ENCODE measurements at places on chromosomes 7 and 10.
A peak's percentile ranks its signal among the peaks of the same experiment; 100 is the strongest.

DNA sequence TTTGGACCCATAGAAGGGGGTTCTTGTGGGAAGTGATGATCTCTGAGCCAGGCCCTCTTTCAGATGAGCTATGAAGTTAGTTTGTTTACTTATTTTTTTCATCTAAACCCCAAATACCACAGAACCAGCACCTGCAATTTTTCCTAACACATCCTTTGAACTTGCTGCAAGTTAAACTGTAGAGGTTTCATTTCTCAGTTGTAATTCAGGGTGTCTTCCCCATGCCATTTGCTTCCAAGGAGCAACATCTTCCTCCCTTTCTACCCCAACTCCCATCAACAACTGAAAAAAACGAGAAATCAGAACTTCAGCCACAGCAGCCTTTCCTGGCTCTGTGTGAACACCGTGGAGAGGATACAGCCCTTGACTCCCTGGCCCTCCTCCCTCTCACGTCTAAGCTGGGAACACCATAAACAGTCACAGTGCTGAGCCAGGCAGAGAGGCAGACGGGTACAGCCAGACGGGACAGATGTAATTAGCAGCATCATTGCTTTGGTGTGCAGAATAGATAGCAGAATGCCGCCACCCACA, 63.6 kb downstream of the RGS10 start:
- DNase-seq = peak; percentile 51

DNA sequence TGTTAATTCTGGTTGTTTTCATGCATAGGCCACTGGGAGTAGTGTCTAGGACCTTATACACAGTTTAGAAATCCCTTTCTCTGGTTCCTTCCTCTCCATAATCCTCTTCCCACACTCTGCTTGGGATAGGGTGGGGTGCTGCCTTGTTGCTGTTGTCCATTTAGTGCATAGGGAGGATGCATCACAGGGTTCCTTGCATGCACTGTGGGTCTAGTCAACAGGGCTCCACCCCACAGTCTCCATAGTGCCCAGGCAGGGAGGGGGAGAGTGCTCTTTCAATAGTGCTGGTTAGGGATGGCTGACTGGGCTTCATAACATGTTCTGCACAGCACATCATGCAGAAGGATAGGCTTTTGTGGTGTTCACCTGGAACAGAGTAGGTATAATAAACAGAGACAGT, 81.1 kb downstream of the ARHGAP12 start:
- no peak for DNase-seq

DNA sequence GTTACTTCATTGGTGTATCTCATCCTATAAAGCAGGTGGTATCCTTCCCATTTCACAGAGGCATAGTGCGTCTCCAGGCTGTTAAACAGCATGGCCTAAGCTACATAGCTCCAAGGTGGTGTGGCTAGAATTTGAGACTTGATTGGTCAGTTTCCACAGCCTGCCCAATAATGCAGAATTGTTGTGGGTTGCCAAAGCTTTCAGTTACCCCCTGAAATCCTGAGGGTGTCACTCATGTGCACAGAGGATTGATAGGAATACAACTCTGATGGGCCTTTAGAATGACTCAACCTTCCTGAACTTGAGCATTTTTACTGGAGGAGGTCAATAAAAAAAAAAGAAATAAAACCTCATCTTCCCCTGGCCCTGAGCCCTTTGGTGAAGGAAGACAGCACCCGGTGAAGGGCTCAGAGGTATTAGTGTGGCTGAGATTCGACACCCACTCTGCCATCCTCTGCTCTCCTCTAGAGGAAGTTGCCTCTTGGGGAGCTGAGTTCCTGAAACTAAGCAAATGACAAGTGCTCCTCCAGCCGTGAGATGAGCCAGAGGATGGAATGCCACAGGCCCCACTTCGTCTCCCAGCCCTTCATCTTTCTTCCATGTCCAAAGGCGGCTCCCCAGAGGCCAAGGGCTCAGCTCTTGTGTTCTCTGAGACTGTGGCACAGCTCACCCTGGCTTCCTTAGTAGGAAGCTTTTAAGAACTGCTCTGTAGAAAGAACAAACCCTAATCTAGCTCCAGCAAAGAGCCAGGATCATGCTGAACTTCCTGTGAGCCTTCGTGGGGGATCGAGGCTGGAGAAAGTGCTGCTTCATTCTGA, 1.0 kb downstream of the ACSL5 start:
- no peak for DNase-seq

- no peak for DNase-seq
These were observed 113.6 kb downstream of the OAT start for GRCh38 chr10:124305131-124305530.

DNA sequence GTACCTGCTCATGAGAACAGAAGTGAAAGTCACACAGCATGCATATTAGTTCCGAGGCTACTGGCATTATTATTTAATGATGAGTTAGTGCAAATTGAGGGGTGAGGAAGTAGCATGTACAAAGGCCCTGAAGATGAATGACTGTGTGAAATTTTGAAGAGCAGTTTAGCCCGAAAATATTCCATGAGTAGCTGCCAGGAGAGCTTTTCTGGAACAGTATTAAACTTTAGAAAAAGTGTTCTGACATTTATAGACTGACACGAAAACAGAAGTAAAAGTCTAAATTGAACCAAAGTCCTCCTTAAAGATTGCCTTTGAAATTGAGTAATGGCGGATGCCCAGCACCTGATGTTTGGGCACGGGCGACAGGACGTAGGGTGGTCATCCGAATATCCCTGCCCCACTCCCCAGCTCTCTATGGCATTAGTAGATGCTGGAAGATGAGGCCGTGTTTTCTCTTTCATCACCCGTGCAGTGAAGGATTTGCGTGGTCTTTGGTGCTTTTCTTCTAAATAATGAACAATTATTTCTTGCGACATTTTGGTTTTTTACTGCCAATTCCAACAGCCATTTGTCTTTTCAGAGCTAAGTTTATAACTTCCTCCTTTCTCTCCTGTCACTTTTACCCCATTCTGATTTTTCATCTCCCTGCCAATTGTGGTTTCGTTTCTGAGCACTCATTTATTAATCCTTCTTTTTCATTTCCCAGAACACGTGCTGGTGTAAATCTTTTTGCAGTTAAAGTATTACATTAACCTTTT, 192.6 kb downstream of the MGMT start:
- no peak for DNase-seq

DNA sequence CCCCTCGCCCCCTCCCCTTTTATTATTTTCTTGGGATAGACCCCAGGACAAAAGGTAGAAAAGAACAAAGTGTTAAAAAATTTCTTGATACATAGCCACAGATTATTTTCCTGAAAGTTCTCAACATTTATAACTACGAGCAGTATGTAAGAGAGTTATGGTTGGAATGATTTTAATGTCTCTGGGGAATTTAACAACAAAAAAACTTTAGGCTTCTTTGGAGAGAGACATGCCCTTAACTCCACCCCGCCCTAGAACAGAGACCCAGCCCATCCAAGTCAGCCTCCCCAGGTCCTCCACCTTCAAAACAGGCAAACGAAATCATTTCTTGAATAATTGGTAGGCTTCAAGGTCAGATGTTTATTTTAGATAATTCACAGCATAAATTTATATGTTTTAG, 97.1 kb downstream of the TCF7L2 start:
- DNase-seq = no peak

DNA sequence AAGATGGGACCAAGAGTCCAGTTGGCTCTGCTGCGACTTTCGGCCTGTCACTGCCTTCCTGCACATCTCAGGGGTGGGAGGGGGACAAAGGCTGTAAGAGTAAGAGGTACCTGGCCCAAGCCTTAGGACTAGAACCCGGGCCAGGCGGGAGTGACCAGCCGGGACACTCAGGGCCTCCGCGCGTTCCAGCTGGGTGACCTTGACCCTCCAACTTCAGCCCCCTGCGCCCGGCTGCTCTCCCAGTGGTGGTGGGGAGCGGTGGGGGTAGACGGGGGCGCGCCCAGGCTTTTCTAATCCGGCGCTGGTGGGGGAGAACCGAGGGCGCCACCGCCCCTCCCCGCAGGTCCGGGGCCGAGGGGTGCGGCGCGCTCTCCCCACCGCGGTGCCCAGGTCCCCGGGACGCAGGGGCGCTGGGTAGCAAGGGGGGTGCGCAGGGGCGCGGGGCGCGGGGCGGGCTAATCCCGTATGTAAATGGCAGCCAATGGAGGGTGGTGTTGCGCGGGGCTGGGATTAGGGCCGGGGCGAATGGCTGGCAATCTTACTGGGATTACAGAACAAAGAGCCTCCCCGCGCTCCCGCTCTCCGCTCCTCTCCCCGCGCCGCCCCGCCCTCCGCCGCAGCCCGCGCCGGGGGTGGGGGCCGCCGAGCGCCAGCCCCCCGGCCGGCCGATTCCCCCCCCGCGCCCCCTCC, at the start of gene GTF2IRD1:
TSS of gene GTF2IRD1 (plus strand) at position 585 of the 690 bp plus-strand sequence. CDS start 54,175 bp downstream, outside the sequence.
- peak; percentile 57 for DNase-seq

DNA sequence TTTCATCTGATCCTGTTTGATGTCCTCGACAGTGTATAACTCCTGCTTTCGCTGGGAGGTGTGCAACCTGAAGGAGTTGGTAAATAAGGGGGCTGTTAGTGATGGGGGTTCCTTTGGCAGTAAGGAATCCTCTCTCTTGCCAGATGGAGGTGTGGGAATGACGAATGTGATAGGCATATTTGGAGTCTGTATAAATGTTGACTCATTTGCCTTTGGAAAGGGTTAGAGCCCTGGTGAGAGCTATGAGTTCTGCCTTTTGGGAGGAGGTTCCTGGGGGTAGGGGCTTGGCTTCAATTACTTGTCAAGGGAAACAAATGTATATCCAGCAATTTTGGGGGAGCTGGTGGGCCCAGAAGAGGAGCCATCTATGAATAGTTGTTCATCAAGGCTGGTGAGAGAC, 11.4 kb upstream of the CHST3 start:
- DNase-seq = no peak

DNA sequence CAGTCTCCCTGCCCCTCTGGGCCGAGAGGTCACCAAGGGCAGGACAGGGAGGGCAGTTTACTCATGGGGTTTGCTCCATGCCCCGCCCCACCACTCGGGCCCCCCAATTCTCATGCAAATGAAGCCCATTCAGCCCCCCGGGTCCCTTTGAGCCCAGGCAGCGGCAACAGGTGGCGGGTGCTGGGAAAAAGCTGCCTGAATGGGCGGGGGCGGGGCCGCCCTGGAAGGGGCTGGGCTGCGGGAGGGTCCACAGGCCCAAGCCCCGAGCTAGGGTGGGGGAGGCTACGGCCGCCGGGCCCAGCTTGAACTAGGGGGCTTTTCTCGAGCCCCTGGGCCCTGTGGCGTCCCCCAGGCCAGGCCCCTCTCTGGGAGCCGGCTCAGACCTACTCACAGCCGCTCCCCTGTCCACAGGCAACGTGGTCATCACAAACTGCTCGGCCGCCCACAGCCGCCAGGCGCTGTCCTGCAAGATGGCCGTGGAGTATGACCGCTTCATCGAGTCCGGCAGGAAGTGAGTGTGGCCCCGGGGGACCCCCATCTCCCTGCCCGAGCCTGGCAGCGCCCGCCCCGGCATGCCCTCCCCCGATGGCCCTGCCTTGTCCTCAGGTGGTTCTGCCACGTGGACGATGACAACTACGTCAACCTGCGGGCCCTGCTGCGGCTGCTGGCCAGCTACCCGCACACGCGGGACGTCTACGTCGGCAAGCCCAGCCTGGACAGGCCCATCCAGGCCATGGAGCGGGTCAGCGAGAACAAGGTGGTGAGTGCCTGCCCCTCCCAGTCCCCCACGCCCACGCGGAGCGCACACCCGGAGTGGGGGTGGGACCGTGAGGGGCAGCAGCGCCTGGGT, 5.5 kb downstream of the LFNG start:
- no peak for DNase-seq

DNA sequence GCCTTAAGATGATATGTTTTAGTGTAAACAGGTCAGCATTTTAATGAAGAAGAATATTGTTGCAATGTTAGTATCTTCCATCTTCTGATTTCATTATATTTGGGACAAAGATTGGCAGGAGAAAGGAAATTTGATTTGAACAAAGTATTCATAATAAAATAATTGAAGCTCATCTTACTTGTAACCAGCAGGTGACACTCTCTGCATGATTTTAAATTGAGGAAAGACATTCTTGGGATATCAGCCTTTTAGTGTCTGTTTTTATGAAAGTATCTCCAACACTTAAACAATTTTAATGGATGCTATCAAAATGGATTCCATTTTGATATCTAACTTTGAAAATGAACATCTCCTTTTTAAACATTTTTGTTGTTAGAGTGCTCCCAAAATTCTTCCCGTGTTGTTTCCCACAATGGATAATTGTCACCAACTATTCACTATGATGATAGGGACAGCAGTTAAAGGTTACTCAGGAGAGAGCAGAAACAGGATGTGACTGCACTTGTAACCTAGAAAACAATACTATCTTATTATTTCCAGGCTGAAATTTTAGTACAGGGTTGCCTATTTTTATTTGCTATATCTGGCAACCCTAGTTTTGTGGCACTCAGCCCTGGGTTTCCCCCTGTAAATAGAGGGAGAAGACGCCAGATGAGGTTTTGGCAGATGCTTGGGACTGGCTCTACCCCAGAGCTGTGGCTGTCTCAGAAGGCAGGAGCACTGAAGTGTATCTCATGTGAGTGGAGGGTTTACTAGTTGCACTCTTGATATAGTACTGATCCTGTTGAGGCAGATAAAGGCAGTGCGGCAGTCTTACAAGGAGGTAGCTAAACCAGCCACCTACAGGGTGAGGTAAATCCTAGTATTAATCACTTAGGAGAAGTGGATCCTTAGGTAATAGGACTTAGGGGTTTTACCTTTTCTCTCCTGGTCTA, 31.0 kb upstream of the ABCB4 start:
- no peak for DNase-seq

- no peak for DNase-seq
These were observed 2.0 kb downstream of the VSTM2A start for GRCh38 chr7:54544149-54544526.

- no peak for DNase-seq
These were observed 53.1 kb downstream of the PTEN start for GRCh38 chr10:87916515-87916914.

DNA sequence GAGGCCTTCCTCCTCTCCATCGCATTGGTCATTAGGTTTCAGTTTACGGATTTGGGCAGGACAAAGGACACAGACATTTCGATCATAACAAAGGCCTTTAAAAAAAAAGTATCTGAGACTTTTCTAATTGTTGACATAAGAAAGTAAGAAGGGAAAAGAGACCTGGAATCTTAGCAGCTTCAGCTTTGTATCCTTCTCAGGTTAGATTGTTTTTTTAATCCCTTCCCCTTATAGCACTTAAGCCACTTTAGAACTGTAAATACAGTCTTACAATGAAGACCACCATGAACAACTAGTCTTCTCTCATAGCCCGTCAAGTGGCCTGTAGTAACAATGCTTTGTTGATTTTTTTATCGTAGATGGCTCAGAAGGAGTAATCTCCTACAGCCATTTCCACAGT, 45.2 kb downstream of the LMTK2 start:
- no peak for DNase-seq

DNA sequence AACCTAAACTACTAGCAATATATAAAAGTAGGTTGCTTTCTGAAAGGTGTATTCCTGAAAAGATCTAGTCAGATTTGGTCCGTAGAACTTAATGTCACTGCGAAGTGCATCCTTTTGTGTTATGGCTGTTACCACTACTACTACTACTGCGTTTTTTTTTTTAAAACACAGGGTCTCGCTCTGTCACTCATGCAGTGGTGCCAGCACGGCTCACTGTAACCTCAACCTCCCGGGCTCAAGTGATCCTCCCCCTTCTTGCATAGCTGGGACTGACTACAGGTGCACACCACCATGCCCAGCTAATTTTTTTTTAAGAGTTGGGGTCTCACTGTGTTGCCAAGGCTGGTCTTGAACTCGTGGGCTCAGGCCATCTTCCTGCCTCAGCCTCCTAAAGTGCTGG, 14.5 kb downstream of the WIPI2 start:
- DNase-seq = no peak

GRCh38 chr10:42938351-42938750, 138.5 kb upstream of the RET start:
- DNase-seq = no peak

GRCh38 chr10:119653209-119653608, 2.0 kb downstream of the BAG3 start:
- DNase-seq = no peak

- no peak for DNase-seq
These were observed 601.1 kb upstream of the FOXK1 start for GRCh38 chr7:4080954-4081353.

Measured in NCI-H1694 (cell line).